AG09319 (cell line): ENCODE measurements at places on chromosomes 5 and 9.

- no peak for DNase-seq
These were observed 156.4 kb downstream of the SPOCK1 start for GRCh38 chr5:137342764-137343163.

DNA sequence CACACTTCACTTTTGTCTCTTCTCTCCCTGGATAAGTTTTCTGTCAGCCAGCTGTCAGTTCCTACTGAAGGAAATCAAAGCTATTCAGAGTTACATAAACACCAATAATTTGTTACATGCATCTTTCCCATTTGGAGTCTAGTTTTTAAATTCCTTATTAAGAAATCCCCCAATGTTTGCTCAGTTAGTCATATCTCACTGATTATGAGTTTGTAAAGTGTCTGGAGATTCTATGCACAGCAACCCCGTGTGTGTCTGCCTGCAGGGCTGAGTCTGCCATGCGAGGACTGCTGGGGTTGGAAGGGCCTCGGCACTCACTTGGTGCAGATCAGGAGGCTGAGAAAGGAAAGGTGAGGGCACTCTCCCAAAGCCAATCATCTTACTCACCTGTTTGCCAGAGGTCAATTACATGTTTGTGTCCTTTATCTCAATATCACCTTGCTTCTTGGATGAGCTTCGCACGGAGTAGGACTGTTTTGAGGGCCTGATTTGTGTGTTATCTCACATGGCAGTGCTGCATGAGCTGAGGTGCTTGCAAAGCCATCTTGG, 3.3 kb downstream of the ANKRD34B start:
- DNase-seq: no peak

GRCh38 chr9:128251732-128252100, 24.1 kb downstream of the GOLGA2 start:
- DNase-seq: no peak

DNA sequence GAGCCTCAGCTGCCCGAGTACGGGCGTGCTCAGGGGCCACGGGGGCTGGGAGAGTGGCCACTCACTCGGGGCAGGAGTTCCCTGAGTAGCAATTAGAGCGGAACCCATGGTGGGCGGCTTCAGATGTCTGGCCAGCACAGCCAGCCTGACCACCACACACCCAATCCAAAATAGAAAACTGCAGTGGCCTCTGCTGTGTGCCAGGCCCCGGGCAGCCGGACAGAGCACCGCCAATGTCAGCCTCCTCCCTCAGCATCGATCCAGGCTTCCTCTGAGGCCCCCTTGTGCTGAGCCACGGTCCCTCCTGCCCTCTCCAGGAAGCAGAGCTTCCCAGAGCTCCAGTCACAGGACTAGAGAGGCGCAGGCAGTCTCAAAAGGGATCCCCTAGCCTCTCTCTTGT, 2.7 kb downstream of the ADAMTS2 start:
- peak; percentile 57 for DNase-seq

DNA sequence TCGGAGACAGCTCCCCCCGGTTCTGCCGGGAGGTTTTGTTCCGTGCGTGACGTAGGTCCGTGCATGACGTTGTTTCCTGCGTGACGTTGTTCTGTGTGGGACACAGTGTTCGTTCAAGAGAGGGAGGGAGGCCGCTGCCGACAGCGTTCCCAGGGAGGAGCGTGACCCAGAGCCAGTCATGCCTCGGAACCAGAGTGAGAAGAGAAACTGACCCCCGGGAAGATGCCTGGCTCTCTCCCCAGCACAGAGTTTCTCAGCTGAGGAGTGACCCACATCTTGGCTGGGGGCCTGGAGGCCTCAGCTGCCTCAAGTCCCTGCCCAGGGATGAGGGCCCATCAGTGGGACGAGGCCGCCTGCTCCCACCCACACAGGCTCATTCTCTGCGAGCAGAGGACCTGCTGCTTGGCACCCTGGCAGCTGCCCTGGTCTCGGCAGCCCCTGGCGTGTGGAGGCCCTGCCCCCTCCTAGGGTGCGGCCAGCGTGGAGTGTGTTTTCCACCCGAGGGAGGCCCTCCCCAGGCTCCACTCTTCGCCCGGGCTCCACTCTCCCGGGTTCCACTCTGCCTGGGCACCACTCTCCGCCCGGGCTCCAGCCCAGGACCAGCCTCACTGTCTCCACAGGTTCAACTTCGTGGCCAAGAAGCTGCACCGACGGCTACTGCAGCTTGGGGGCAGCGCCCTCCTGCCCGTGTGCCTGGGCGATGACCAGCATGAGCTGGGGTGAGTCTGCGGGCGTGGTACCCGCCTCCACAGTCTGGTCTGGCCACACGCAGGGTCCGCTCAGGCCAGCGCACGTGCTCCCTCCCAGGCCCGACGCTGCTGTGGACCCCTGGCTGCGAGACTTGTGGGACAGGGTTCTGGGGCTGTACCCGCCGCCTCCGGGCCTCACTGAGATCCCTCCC, 7.9 kb downstream of the NDOR1 start:
- DNase-seq: no peak

- DNase-seq: no peak
These were observed 543.4 kb upstream of the COX7C start for GRCh38 chr5:86074297-86074696.

- DNase-seq: no peak
These were observed 15.1 kb upstream of the ACSL6 start for GRCh38 chr5:132026516-132027008.

GRCh38 chr9:106772523-106773290, 90.3 kb upstream of the ZNF462 start:
- no peak for DNase-seq

DNA sequence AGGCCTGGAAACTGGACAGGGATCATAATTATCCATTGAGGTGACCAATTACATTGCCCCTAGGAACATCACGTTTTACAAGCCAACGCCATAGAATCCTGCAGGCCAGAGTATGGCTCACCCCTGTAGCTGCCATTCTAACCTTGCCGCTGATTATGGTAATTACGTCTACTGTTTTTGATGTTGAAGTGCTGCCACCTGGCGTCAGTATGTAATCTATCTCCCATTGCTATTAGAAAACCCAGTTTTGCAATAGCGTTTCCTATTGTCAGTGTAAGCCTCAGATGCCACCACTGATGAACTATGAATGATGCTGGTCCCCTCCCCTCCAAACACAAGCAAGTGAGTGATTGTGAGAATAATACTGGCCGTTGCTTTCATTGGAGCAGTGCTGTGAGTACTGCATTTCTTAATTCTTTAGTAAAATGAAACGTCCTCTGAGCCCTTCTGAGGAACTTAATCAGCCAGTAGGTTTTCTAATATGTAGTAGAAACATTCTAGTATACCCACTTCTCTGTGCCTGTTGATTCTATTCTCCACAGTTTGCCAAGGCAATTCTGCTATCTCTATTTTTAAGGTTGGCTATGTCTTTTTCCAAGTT, 100.5 kb upstream of the NMUR2 start:
- no peak for DNase-seq

- DNase-seq: no peak
These were observed 173.7 kb downstream of the BRINP1 start for GRCh38 chr9:119195521-119195920.

DNA sequence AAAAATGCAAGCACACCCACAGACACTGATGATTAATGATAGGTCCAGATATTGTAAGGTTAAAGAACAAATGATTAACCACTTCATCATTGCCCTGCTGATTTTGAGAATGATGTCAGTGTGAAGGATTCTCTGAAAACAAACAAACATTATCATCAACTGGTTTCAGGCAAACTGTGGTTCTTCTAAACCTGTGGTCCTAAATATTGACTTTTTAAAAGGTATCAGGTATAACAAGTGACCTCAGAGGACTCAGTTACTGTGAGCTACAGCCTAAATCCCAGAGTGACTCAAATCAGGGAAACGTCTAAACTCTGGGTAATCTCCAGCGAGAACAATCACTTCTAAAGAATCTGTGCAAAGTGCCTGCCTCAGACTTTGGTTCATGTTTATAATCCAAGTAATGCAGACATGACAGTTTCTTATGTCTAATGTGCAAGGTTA, 172.3 kb upstream of the CDH6 start:
- no peak for DNase-seq

- DNase-seq: no peak
These were observed 91.1 kb downstream of the TARS1 start for GRCh38 chr5:33531824-33532223.

- DNase-seq: no peak
These were observed 179.1 kb downstream of the FAM170A start for GRCh38 chr5:119808474-119808873.

DNA sequence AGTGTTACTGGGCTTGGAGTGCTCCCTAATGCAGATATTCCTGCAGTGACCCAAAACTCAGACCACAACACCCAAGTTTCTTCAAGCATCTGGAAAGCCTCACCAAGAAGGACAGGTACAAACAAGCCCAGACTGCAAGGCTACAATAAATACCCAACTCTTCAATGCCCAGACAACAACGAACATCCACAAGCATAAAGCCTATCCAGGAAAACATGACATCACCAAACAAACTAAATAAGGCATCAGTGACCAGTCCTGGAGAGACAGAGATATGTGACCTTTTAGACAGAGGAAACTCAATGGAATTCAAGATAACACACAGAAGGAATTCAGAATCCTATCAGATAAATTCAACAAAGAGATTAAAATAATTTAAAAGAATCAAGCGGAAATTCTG, 605.6 kb downstream of the PDE4D start:
- no peak for DNase-seq

GRCh38 chr5:135041145-135041587, 7.1 kb upstream of the PITX1 start:
- no peak for DNase-seq

DNA sequence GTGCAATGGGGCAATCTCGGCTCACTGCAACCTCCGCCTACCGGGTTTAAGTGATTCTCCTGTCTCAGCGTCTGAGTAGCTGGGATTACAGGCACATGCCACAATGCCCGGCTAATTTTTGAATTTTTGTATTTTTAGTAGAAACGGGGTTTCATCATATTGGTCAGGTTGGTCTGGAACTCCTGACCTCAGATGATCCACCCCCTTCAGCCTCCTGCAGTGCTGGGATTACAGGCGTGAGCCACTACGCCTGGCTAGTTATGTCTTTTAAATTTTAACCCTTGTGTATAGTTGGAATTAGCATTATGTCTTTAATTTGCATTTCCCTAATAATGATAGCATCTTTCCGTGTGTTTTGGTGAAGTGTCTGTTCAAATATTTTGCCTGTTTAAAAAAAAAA, 11.5 kb downstream of the GPBP1 start:
- DNase-seq: no peak

- no peak for DNase-seq
These were observed 22.5 kb downstream of the NDST1 start for GRCh38 chr5:150530423-150530822.

DNA sequence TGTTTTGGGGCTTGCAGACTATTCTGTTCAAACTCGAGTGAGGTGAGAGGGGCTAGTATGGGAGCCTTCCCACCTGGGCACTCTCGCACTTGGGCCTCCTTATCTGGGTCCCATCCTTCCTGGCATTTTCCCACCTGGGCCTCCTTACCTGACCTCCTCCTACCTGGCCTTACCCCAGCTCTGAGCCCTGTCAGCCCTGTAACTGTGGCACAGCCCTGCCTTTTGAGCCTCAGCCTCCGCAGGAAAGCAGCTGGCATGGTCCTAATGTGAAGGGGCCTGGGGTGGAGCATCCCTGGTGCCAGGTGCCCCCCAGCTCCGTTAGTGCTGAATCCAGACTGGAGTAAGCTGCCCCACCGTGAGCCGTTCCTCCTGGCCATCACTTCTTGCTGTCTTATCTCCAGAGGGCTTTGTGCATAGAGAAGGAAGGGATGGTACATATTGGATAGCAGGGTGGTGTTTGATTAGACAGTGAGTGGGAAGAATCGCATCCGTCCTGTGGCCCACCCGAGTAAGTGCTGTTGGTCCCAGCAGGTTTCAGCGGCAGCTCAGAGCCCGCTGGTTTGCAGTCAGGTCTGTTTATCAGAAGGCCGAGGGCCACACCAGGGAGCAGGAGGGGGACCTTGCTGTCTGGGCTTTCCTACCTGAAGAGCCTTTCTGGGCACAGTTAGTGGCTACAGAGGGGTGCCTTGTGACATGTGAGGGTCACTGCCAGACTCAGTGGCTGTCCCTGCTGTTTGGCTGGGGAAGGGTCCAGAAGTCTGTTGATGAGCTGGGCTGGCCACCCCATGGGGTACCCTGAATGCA, 76.5 kb downstream of the WNK2 start:
- DNase-seq: no peak

DNA sequence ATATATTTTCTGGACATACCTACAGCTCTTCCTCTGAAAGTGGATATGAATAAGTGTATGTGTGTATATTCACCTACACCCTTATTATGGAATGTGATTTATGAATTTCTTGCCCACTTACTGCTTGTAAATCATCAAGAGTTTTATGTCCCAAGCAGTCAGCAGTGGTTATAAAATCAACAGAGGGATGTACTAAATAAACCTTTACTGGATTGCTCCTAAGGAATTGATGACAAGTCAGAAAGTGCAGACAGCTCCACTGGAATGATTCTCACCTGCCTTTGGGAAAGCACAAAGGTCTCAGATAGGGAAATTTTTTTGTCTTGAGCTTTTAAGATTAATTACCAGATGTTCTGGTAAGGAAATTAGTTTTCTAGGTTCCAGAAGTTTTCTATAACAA, 9.3 kb downstream of the TMEM174 start:
- DNase-seq: no peak

DNA sequence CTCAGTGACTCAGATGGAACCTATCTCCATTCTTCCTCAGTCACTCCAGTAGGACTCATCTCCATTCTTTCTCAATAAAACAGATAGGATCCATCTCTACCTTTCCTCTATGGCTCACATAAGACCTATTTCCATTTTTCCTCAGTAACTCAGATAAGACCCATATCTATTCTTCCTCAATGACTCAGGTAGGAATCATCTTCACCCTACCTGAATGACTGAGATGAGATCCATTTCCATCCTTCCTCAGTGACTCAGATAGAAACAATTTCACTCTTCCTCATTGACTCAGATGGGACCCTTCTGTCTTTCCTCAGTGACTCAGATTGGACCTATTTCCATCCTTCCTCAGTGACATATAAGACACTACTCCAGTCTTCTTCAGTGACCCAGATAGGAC, 165.1 kb downstream of the FBXO4 start:
- DNase-seq: no peak

DNA sequence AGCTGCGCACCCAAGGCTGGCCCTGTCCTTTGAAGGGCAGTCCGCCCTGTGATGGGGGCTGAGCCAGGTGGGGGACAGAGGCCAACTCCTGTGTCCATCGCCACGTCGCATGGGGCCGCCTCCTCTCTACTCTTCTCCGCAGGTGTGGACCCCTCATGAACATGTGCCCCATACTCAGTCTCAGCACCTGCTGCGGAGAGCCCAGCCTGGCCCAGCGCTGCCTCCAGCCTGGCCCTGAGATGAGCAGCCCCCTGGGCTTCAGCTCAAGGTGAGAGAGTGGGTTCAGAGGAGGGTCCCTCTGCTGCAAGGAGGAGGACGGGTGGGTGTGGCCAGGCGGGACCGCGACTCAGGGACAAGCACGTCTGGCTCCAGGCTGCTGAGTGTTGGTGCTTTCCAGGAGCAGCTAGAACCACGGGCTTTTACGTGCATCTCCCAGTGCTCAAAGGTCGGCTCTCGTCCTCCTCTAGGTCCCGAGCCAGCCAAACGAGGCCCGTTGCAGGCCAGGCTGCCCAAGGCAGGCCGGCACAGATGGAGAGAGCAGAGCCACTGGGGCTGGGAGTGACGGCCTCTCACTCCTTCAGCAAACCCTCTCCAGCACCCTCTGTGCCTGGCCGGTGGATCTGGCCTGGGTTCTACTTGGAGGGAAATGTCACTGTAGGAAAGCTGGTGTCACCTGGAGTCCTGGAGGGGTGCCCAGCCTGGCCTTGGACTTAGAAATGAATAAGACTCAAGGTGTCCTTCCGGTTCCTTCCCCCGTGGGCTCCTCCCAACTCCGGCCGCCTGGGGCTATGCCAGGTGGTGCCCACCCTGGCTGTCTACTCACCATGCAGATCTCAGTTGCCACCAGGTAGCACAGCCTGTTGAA, 48.9 kb upstream of the RNF130 start:
- DNase-seq: no peak
